ENCODE measurements at places on chromosomes 3 and 15. TPM values are rescaled to one million over a fixed set of nuclear protein-coding genes. Genes with fewer than 3 reads are reported as not detected.

DNA sequence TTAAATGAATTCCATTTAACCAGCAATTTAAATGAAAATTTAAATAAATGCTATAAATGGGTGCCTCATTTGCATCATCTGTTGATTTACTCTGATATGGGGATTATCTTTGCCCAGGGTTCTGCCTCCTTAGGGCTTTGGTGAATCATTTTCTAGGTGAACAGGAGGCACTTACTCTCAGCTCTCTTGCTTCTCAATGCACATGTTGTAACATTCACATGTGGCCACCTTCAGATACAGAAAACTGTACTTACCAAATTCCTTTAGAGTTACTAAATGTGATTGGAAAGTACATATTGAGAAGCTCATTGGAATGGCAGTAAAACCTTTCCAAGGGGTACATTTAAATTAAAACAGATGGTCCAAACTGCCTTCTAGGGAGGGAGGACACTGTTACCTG lies 20.8 kb downstream of the GADL1 start:
- no peak overlapping the region for H3K4me3 ChIP-seq
- H3K4me1 ChIP-seq, result no peaks in the 10 kb centered on the region
- H3K27ac ChIP-seq, result no peak overlapping the region
- no peaks in the 10 kb centered on the region for H3K36me3 ChIP-seq
- no peaks in the 10 kb centered on the region for H3K27me3 ChIP-seq

- no peaks in the 10 kb centered on the region for H3K27me3 ChIP-seq
- H3K36me3 ChIP-seq, result no peaks in the 10 kb centered on the region
- no peak for DNase-seq
- no peak overlapping the region for H3K27ac ChIP-seq
Measured at GRCh38 chr3:106348139-106348690, 479.4 kb upstream of the CBLB start.

- no peak overlapping the region for H3K27ac ChIP-seq
- no peak overlapping the region for H3K4me3 ChIP-seq
- no peak for DNase-seq
- H3K27me3 ChIP-seq, result no peaks in the 10 kb centered on the region
- H3K4me1 ChIP-seq, result no peaks in the 10 kb centered on the region
- H3K36me3 ChIP-seq, result no peaks in the 10 kb centered on the region
Measured at GRCh38 chr3:147872568-147872967, 463.4 kb downstream of the ZIC1 start.

- H3K27ac ChIP-seq, result no peak overlapping the region
- DNase-seq, result no peak
- H3K36me3 ChIP-seq, result no peaks in the 10 kb centered on the region
- no peaks in the 10 kb centered on the region for H3K4me1 ChIP-seq
- no peaks in the 10 kb centered on the region for H3K27me3 ChIP-seq
Measured at GRCh38 chr3:113914646-113915045, 33.2 kb upstream of the ZDHHC23 start.

- H3K4me3 ChIP-seq, result no peak overlapping the region
- H3K4me1 ChIP-seq, result no peaks in the 10 kb centered on the region
- no peaks in the 10 kb centered on the region for H3K27me3 ChIP-seq
Measured at GRCh38 chr3:195056506-195056905, 214.5 kb downstream of the XXYLT1 start.

- no peaks in the 10 kb centered on the region for H3K27me3 ChIP-seq
- no peaks in the 10 kb centered on the region for H3K36me3 ChIP-seq
- H3K4me1 ChIP-seq, result no peaks in the 10 kb centered on the region
- no peak overlapping the region for H3K4me3 ChIP-seq
Measured at GRCh38 chr3:134623615-134624245, 27.1 kb downstream of the KY start.

DNA sequence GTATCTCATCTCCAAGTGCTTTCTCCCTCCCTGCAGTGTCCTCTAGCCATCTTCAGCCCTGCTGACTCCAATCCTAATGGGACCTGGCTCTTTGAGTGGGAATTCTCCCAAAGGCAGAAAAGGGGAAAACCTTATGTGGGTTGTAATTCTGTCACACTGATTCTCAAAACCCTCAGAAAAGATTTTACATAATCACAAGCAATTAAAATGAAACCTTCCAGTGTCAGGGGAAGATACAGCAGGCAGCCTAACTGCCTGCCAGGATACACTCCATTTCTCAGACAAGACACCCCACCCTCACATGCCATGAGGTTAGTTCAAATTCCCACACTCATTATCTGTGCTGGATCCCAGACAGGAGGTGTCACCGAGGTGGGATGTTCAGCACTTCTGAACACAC lies 121.4 kb downstream of the RFTN1 start:
- no peak overlapping the region for H3K27ac ChIP-seq
- no peaks in the 10 kb centered on the region for H3K27me3 ChIP-seq
- H3K4me1 ChIP-seq, result peaks cover 11% of the 10 kb centered on the region
- no peak overlapping the region for H3K4me3 ChIP-seq

DNA sequence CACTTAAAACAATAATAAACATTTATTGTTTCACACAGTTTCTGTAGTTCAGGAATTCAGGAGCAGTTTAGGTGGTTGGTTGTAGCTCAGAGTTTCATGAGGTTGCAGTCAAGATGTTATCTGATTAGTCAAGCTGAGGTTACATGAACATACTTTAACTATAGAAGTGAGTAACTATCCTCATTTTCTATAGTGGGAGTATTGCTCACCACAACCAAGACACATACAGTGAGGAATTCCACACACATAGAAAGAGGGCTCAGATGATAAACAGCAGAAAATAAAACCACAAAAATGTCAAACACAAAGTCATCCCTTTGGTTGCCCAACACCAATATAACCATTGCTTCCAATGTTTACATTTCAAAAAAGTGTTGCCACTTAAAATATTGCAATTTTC lies 13.6 kb downstream of the SCN11A start:
- H3K27ac ChIP-seq, result no peak overlapping the region
- H3K36me3 ChIP-seq, result no peaks in the 10 kb centered on the region
- no peaks in the 10 kb centered on the region for H3K4me1 ChIP-seq
- DNase-seq, result no peak
- H3K4me3 ChIP-seq, result no peak overlapping the region

- H3K27me3 ChIP-seq, result no peaks in the 10 kb centered on the region
- DNase-seq, result no peak
- no peaks in the 10 kb centered on the region for H3K4me1 ChIP-seq
- no peak overlapping the region for H3K4me3 ChIP-seq
- no peak overlapping the region for H3K27ac ChIP-seq
Measured at GRCh38 chr3:187359798-187360486, 8.2 kb upstream of the RTP4 start.

DNA sequence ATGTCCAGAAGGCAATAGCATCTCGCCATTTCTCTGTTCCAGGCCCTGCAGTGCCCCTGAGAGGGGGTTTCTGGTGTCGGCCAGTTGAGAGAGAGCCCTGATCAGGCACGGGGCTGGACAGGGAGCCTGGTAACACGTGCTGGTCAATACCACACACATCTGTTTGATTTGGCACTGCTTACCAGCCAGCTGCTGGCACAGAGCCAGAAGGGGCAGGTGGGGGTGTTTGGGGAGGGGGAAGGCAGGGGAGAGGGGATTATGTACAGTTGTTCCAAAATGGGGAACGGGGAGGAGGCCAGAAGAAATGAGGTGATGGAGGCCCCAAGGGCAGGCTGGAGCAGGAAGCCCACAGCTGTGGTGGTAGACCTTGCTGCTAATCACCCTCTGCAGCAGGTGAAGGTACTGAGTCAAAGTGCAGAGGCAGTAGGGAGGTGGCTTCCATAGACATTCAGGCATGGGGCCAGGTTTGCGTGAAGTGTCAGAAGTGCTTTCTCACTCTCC lies 153.5 kb upstream of the LPP start:
- H3K36me3 ChIP-seq, result no peaks in the 10 kb centered on the region
- peaks cover 7% of the 10 kb centered on the region for H3K4me1 ChIP-seq
- H3K27me3 ChIP-seq, result no peaks in the 10 kb centered on the region
- no peak overlapping the region for H3K27ac ChIP-seq

- H3K36me3 ChIP-seq, result no peaks in the 10 kb centered on the region
- H3K4me3 ChIP-seq, result no peak overlapping the region
- H3K27me3 ChIP-seq, result no peaks in the 10 kb centered on the region
- DNase-seq, result no peak
- H3K27ac ChIP-seq, result peak overlapping the region; percentile 32
Measured at GRCh38 chr3:4750306-4750968, 228.8 kb upstream of the BHLHE40 start.

DNA sequence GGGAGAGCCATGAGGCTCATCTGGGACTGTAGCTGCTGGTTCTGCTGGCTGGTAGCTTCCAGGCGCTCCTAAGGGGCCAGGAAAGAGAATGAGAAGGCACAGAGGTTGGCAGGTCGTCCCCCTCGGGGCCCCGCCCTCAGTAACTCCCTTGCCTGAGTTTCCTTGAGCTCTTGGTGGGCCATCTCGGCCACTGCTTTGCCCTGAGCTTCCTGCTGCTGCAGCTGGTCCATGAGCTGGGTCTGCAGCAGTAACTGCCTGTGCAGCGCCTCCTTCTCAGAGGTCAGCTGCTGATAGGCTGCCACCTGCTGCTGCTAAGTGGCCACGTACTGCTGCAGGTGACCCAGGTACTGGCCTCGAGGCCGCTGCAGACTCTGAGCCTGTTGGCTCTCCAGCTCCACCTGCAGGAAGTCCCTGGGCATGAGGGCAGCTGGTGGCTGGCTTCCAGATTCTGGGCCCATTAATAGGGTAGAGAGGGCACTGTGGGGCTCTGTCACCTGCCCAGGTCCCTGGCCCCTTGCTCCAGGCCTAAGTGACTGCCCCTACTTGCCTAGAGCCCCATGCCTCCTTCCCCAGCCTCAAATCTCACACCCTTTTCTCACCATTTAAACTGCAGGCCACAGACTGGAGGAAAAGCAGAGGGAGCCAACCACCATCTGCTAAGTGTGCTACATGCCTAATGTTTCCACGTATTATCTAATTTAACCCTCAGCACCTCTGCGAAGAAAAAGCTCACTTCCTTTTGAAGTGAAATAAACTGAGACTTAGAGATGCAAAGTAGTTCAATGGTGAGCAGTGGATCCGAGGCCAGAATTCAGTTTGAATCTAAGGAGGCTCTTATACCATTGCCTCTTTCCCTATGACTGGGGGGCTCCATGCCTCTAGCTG lies 10.8 kb upstream of the VPS33B start:
- H3K4me1 ChIP-seq, result no peaks in the 10 kb centered on the region
- peaks cover 5% of the 10 kb centered on the region for H3K27me3 ChIP-seq
- no peak overlapping the region for H3K4me3 ChIP-seq
- peak; percentile 91 for DNase-seq

GRCh38 chr3:122332551-122332950 lies 7.5 kb downstream of the CSTA start:
- no peak overlapping the region for H3K4me3 ChIP-seq
- no peak overlapping the region for H3K27ac ChIP-seq
- no peaks in the 10 kb centered on the region for H3K36me3 ChIP-seq
- no peaks in the 10 kb centered on the region for H3K4me1 ChIP-seq
- no peak for DNase-seq

DNA sequence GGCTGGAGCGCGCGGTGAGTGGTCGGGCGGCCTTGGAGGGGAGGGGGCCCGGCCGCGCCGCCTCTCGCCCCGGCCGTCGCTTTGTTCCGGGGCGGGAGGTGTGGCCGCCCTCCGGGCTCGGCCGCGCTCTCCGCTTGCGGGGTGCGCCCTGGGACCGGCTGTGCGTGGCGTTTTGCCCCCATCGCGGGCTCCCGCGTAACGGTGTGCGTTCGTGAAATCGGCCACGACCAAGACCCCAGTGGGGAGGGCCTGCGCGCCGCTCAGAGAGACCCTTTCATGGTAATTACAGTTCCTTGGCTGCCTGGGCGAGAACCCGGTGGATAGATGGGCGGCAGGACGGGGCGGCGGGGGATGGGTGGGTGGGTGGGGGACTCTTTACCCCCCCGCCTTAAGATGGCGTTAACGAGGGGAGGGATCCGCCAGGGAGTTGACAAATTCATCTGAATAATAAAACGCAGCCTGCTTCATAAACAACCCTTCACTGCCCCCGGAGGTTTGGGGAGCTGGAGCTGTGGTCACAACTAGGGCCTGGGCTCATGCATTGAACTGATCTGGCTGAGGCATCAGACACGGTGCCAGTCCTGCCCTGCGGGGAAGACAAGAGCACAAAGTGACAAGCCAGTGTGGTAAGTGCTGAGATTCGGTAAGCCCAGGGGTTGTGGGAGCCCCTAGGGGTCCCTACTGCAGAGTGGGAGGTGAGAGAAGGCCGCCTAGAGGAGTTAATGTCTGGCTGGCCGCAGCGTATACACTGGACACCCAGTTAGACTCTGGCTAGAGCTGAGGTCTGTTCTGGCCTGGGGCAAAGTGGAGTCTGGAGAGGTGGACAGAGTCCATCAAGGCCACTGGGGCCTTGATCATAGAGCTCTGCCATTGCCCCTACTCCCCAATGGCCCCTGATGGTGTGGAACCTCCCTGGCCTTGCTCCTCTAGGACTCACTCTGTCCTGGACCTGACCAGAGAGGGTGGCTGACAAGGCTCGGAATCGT lies 668 bp downstream of the MRAS start:
- H3K4me3 ChIP-seq, result peak overlapping the region; percentile 78
- H3K27ac ChIP-seq, result peak overlapping the region; percentile 93
- H3K27me3 ChIP-seq, result no peaks in the 10 kb centered on the region
- H3K4me1 ChIP-seq, result peaks cover 23% of the 10 kb centered on the region

The RBP2 gene
- total RNA-seq, result 2.1 TPM

The RIOX2 gene
- 20.5 TPM for total RNA-seq

The C2CD4A gene
- total RNA-seq, result 0.14 TPM
